ENCODE measurements at places on chromosomes 7 and 10.

GRCh38 chr10:4474829-4475228, 351.2 kb upstream of the AKR1E2 start:
- no peak for DNase-seq

DNA sequence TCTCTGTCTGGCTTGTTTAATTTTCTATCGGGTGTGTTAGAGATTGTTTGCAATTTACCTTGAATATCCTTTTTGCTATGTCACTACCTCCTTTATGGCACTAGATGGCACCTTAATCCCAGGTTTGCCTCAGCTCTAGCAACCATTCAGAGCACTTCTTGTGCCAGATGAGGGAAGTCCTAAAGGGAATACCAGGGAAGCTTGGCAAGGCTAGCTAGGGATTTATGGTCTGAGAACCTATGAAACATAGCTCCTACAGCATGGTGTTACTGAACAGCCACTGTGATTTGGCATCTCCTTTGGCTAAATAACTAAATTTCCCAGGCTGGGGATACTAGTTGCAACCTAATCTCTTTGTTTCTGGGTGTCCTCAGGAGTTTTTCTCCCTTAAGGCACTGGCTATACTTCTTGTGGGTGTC, 69.0 kb upstream of the VOPP1 start:
- DNase-seq: peak; percentile 86

DNA sequence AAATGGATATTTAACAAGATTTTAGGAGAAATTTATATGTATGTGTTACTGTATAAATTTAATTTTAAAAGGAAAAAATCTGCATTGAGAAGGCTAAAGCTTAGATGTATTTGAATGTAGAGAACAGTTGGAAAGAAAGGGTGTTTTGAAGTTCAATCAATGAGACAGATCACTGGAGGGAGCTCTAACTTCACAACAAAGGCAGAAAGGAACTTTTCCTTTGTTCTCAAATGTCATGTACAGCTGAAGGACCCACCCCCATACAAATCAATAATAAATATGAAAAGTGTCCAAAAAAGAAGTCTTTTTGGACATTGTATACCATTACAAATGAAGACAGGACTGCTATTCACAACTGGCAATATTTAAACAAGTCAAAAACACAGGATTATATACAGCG, 403.4 kb downstream of the DNAJB9 start:
- DNase-seq: no peak

DNA sequence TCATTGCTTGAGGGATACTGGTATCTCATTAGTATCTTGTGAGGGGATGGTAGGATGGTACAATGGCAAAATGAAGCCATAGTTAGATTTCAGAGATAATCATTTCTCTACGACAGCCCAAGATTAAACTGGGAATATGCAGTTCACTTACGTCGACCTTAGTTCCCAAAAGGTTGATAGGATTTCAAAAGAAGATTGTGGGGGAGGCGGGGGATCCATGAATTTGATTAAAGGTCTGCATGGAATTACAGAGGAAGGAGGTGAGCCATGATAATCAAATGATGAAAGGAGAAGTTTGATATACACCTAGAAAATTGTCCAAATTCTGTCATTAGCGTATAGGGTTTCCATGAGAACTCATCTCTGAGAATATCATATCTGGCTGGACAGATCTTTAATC, 206.6 kb downstream of the CELF2 start:
- no peak for DNase-seq

DNA sequence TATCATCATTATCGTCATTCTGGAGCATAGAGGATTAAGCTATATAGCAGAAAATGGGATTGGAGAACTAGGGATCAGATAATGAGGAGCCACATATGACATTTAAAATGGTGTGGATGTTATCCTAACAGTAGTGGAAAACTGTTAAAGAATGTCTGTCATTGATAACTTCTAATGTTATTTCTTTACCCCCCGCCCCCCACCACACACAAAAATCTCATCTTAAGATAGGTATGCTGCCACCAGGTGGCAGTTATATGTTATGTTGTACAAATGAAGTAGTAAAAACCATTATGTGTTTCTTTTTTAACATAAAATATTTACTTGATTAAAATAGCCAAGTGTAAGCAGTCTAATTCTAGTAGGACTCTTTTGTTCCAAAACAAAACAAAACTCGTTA, 13.0 kb downstream of the AKAP9 start:
- no peak for DNase-seq

- DNase-seq: no peak
Observed at GRCh38 chr10:8352171-8353075, 297.9 kb downstream of the GATA3 start.

DNA sequence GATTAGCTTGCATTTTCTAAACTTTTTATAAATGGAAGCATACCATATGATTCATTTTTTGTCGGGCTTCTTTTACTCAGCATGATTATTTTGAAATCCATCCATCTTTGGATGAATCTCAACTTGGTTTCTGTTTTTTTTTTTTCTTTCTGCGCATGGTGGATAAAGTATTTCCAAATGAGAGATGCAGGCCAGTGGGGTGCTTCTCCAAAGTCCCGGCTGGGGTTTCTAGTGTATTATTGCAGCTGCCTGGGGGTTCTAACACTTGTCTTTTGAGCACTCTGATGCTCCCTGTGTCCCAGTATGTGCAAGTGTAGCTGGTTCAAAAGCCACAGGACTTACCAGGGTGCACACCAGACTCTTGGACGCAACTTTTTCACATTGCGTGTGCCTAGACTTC, 70.9 kb upstream of the LOXL4 start:
- DNase-seq: peak; percentile 82

DNA sequence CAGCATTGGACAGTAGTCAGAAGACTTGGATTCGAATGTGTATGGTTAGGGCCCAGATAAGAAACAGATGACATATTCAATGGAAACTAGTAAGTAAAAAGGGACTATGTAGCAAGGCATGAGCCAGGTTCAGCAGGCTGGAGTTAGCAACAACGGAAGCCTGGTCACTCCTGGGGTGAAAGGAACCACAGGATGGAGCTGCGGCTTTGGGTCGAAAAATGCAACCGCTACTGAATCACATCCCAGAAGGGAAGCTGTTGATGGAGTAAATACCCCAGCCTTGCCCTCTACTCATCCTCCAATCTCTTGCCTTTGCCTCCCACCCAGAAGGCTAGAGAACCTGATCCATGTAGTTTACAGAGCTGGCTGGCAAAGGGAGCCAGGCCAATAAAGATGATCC, 37.5 kb upstream of the EGR2 start:
- DNase-seq: no peak

DNA sequence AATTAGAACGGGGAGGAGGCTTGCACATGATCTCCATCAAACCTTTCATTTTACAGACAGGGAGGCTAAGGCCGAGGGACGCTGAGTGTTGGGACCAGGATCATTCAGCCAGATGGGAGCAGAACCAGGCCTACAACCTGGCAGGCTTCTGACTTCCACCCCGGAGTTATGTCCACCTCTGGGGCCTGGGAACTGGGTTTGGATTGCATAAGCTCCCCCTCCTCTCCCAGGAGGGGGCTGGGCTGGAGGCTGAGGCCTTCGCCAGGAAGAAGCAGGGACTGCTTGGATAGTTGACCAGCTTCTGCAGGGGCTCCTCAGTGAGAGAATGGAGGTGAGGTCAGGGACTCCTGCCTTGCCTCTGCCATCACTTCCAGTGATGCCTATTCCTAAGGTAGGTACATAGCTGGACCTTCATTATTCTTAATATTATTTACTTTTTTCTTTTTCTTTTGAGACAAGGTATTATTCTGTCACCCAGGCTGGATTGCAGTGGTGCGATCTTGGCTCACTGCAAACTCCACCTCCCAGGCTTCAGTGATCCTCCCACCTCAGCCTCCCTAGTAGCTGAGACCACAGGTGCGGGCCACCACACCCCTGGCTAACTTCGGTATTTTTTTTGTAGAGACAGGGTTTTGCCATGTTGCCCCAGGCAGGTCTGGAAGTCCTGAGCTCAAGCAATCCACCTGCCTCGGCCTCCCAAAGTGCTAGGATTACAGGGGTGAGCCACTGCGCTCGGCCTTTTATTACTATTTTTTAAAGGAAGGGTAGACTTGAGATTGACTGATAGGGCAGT, 1.3 kb downstream of the SNX10 start:
- DNase-seq: no peak

- no peak for DNase-seq
Observed at GRCh38 chr7:33539659-33540400, 365.5 kb upstream of the BMPER start.

GRCh38 chr7:129906700-129907099, 46.1 kb downstream of the UBE2H start:
- no peak for DNase-seq

DNA sequence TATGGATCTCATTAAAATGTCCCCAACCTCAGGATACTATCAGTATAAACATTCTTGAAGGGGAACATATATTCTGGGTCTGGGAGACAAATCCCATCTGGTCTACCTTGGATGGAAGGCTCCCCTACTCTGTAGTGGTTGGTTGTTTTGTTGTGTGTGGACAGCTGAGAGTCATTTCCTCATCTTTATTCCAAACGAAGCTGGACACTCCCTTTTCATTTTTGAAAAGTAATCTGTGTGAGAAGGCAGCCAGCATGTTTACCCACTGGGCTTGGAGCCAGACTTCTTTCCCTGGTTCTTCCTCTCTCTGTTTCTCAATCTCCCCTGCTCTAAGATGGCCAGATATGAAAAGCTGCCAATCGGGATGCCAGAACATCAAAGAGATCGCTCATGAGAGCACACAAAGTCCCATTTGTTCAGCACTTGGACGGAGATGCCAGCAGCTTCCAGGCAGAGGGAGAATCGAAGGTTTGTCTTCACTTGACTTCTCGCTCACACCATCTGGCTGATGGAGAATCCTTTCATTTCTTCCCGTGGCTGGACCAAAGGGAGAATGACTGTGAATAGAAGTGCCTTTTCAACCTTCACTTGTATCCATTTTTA, 108.1 kb upstream of the AGR3 start:
- DNase-seq: peak; percentile 98

DNA sequence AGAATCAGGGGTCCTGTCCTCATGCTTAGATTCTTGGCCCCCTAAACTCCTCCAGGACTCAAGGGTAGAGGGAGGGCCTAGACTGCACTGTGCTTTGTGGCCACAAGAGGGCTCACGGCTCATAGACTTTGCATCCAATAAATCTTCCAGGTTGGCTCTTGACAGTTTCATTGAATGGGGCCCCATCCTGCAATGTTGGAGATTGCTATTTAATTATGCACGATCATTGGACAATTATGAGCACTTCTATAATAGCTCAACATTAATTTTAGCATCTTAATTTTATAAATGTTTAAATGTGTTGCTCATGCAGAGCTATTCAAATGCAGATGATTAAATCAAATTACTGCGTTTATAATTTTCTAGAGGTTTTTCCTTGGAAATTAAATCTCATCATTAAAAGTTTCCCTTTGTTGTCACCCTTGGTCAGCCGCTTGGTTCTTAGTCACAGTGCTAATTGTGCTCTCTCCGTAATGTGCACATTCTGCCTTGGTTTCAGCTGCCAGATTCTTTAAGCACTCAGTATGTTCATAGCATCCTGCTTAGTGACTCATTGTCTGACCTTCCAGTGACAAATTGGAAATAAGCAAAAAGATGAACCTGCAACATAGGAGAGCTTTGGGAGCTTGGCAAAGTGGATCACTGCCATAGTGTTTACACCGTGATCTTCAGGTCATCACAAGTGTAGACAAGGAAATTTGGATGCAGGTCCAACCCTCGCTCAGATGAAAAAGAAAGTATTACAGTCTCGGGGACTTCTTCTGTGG, 33.4 kb upstream of the PLPP4 start:
- peak; percentile 85 for DNase-seq

- DNase-seq: no peak
Observed at GRCh38 chr10:114541797-114542160, 116.3 kb downstream of the ABLIM1 start.

DNA sequence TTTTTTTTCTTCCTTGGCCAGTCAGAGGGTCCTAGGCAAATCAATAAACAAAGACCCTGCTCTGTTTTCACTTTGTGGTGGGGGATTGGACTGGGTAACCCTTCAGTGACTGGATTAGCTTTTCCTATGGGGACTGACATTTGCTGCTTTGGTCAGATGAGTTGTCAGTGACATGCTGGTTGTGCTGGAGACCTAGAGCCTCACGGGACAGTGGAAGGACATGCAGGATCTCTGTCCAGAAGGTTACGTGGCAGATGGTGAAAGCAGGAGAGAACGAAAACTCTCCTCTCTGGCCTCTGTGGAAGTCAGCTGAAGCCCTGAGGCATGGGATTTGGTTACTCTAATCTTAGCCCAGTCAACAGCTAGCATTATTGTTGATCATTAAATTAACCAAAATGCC, 90.0 kb upstream of the BMPER start:
- no peak for DNase-seq

DNA sequence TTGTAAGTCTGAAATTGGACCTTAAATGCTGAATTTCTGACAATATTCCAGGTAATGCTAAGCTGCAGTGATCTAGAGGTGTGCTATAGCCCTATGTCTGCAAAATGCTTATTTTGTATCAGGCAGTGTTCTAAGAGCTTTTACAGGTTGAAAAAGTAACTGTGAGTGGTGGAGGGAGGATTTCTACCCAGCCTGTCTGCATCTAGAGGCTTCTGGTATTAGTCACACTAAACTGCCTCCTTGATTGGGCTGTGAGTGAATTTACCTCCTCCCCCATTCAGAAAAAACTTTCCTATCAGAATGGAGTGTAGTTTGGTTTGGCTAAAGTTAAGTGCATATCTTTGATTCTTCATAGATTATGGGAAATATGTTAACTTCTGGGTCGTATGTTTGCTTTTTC, 56.8 kb downstream of the BBS9 start:
- DNase-seq: peak; percentile 20

- DNase-seq: no peak
Observed at GRCh38 chr7:90688810-90689209, 92.7 kb downstream of the CDK14 start.

Measured in adipocyte (in vitro differentiated cells).